ENCODE measurements at places on chromosomes 2 and 18.

DNA sequence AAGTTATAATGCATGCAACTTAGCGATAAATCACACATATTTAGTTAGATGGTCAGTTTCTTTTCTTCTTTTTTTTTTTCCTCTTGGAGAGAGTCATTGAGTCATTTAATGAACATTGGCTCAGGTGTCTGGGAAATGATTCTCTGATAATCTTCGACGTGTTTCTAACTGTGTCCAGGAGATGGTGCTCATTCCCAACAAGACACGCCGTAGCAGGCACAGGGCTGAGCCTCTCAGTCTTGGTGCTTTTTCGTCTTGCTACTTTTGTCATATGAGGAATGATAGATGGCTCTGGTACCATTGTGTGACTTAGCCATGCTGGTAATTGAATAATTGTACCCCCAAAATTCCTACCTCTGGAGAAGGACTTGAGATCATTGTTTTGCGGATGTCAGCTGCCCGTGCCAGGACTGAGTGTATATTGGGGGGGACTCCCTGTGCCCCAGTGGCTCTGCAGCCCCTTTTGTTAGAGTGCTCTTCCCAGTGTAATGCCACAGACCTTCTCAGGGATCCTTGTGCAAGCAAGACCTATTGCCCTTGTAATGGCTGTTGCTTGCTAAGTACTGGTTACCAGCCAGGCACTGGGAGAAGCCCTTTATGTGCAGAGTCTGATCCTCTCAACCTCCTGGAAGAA is 107.6 kb upstream of the CYRIA start:
- no peak for DNase-seq

- no peak for DNase-seq
Measured at GRCh38 chr2:129239141-129239540, 740.3 kb upstream of the RAB6C start.

GRCh38 chr2:231674587-231675338 is 33.6 kb upstream of the PTMA start:
- peak; percentile 57 for DNase-seq

DNA sequence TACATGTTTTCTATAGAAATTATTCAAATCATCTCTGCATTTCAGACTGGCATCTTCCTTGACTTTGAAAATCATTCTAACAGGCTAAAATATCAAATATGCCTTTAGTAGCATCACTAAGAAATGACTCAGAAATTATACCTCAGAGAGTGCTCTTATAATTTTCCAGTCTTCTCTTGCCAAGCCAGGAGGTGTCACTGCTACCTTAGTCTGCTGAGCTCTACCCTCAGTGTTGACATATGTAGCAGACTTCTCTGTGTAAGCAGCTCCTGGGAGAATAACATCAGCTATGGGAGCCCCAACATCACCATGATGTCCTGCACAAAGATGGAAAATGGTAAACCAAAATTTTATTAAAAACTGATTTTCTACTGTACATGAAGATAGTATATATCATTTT is 31.6 kb downstream of the NDUFS1 start:
- no peak for DNase-seq

DNA sequence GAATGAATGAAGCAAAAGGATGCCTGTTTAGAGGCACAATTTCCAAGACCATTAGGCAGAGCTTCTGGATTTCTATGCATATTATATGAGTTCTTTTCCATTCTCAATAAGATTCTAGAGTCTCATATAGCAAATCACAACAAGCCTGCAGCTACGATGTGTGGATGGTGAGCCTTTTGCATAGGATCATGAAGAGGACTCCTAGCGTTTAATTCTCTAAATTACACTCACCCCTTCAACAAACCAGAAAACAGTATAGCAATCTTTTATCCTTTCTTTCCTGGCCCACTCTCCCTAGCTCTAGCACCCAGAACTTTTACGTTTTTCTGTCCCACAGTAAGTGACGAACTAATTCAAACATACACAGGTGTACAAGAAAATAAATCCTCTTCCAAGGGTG is 293.1 kb upstream of the KLHL29 start:
- DNase-seq: no peak

DNA sequence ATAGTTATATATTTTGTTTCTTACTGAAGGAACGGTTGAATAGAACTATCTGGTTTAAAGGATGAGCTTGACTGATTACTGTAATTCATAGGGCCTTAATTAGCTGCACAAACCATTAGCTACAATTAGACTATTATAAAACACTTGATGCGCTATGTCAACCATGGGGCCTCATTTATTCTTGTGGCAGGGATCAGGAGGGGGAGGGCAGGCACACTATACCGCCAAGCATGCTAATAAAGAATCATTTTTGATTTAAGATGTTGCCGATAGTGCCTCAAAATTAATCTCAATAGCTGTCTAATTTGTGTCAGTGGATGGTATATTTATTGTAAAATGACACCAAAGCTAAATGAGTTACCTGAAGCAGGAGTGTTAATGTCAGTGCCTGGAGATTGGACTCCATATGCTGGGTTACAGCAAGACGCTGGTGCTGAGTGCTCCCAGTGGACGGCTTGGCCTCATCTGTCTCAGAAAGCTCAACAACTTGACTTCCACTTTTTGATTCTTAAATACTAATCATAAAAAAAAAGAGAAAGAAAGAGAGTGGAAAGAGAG is 1007.0 kb upstream of the CELF4 start:
- DNase-seq: no peak

GRCh38 chr2:46032161-46032813 is 264.9 kb upstream of the EPAS1 start:
- DNase-seq: peak; percentile 75

GRCh38 chr2:71528131-71528591 is 74.8 kb downstream of the DYSF start:
- no peak for DNase-seq

GRCh38 chr18:54767098-54767497 is 61.2 kb upstream of the RAB27B start:
- no peak for DNase-seq

DNA sequence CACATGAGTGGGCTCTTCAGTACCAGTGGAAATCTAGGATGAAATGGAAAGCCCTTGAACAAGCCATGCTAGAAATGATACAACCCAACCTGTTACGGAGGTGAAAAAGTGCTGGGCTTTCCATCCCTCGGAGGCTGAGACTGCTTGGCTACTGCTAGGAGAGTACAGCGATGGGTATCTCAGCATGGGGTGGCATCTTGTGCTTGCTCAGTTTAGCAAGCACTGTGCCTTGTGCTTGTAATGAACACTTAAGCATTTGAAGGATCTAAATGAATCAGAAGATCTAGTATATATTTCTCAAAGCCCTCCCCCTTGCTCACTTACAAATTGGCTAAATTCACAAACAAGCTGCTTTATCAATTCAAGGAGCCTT is 44.3 kb upstream of the EHBP1 start:
- DNase-seq: no peak

- no peak for DNase-seq
Measured at GRCh38 chr2:120684289-120685065, 51.2 kb upstream of the GLI2 start.

GRCh38 chr2:143792602-143793001 is 663.4 kb downstream of the ARHGAP15 start:
- no peak for DNase-seq

DNA sequence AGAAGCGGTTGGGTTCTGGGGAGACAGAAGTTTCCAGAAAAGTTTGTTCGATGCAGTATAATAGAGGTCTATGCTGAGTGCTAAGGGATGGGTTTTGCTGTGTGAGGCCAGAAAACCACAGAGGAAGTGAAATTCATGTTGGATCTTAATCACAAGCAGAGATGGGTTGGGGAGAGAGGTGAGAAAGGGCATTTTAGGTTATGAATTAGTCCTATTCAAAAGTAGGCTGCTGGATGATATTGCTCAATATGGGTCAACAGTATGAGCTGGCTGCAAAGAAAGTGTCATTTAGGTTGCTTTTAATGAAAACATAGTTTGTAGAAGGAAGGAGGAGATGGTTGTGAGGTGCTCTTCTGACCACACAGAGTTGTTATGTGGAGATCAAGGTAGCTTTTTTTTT is 118.8 kb upstream of the LHCGR start:
- no peak for DNase-seq

- no peak for DNase-seq
Measured at GRCh38 chr2:182649316-182649715, 66.7 kb upstream of the DNAJC10 start.

- no peak for DNase-seq
Measured at GRCh38 chr18:74082742-74083556, 64.7 kb downstream of the FBXO15 start.

GRCh38 chr2:38731684-38732221 is 19.4 kb downstream of the SRSF7 start:
- peak; percentile 19 for DNase-seq

- no peak for DNase-seq
Measured at GRCh38 chr18:46809145-46809544, 52.3 kb upstream of the ST8SIA5 start.

- DNase-seq: no peak
Measured at GRCh38 chr2:27080603-27080936, 2.2 kb downstream of the EMILIN1 start.

- DNase-seq: no peak
Measured at GRCh38 chr18:76466410-76466991, 28.5 kb downstream of the ZNF516 start.

GRCh38 chr2:149857344-149857743 is 269.8 kb upstream of the MMADHC start:
- DNase-seq: no peak

DNA sequence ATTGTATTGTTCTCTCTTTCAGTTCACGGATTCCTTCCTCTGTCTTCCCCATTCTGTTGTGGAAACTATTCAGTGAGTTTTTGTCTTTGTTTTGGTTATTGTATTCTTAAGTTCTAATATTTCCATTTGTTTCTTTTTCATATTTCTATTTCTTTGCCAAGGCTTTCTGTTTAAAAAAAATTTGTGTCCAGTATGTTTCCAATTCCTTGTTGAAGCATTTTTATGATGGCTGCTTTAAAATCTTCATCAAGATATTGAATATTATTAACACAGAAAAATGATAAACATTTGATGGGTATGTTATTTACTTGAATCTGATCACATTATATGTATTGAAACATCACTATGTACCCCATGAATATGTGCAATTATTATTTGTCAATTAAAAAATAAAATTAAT is 42.4 kb downstream of the ASB1 start:
- no peak for DNase-seq

GRCh38 chr2:46009772-46010171 is 287.4 kb upstream of the EPAS1 start:
- no peak for DNase-seq

GRCh38 chr18:63405986-63406385 is 16.3 kb downstream of the VPS4B start:
- no peak for DNase-seq

- no peak for DNase-seq
Measured at GRCh38 chr18:65227970-65228369, 522.8 kb upstream of the CDH7 start.

DNA sequence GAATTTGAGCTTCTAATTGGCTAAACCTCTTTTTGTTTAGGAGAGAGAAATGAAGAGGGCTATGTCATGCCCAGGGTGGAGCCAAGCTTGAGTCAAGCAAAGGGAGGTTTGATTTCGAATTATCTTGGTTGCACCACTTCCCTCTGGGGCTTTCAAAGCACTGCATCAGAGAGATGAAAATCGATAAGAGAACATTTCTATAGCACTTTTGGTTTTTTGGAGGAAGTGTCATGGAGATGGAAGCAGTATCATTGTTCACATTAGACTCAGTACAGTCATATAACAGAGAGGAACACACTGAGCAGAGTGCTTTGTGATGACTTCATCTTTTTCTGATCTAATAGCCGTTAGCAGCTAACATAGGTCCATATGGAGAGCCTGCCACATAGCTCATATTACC is 120.3 kb upstream of the UXS1 start:
- DNase-seq: no peak

DNA sequence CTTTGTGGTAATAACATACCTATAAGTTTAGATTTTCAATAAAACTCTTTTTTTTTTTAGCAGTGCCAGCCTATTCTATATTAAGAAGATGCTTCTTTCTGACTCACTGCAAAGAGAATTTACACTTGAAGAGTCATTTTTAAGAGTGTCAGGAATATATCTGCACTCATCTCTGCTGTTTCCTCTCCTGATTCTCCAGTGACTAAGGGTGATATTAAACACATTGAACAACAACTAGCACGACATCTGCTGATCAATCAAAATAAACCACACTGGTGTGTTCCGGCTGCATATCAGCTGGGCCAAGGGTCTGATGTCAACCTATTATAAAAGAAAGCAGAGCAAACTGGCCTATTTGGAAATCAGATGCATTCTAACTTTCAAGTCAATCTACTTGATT is 15.0 kb downstream of the RAB27B start:
- no peak for DNase-seq

DNA sequence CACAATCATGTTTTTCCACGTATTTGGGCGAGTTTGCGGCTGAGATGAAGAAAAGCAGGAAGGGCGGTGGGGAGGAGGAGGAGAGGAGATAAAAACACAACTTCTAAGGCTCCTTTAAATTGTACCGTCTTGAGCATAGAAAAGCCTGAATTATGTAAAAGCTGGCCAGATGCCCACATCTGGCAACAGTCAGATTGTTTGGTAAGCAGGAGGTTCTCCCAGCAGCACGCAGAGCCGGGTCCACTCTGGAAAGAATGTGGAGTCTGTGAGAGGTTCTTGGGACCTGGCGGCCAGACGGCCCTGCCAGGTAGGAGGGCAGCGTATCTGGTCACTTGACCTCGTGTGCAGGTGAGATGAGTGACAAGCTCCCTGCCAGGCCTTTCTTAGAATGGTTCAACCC is 215.3 kb upstream of the APCDD1 start:
- peak; percentile 69 for DNase-seq

DNA sequence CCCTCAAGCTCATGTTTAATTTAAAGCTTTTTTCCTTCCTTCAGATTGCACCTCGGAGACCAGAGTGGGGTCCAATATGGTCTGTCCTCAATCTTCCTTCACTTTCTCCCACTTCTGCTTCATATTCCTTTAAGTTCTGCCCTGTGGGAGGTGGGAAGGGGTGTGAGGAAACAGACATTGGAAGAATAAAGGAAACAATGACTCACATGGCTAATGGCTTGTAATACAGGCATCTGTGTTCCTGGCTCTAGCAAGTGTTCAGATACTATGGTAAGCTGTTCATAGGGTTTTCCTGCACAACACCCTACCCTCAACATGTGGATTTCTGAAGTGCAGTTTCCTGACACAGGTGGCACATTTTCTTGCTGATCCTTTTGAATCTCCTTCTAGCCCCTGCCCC is 209.5 kb downstream of the PIK3C3 start:
- DNase-seq: no peak

GRCh38 chr2:147100406-147101035 is 744.3 kb upstream of the ACVR2A start:
- DNase-seq: no peak

DNA sequence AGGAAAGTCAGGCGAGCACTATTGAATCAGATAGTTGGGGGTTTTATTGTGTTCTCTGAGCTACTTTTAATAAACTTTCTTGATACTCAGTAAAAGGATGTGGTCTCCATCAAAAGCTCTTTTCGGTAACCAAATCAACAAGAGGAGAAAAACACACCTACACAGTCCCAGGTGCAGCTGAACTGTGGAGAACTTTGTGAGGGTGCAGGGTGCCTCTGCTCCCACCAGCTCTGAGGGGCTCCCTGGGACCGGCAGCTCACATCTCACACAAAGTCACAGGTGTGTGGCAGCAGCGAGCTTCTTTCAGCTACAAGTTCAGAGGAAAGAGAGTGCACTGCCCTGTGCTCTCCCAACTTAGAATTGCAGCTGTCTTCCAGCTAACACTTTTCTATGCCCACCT is 650.4 kb downstream of the RNF144A start:
- DNase-seq: no peak

Data from tibial artery (tissue), 4 donors.